ENCODE measurements at places on chromosomes 1 and 21. TPM values are rescaled to one million over a fixed set of nuclear protein-coding genes. Genes with fewer than 3 reads are reported as not detected.
A peak's percentile ranks its signal among the peaks of the same experiment; 100 is the strongest.

The ZYG11A gene
- total RNA-seq, result 0.77 TPM

The CFHR4 gene
- not detected for total RNA-seq

The CELA3B gene
- not detected for total RNA-seq

The AKR7A3 gene
- total RNA-seq, result 0.33 TPM

The GBP7 gene
- not detected for total RNA-seq

The SPRR2G gene
- total RNA-seq, result not detected

The CYYR1 gene
- 0.17 TPM for total RNA-seq

The PRR9 gene
- not detected for total RNA-seq

The LRRC38 gene
- not detected for total RNA-seq

The TRIM67 gene
- 0.17 TPM for total RNA-seq

The SH2D5 gene
- total RNA-seq, result 2.3 TPM

The GLRX2 gene
- 3.3 TPM for total RNA-seq

The DNAJB4 gene
- 46.5 TPM for total RNA-seq

The C1orf94 gene
- total RNA-seq, result under 0.01 TPM

The LUZP1 gene
- total RNA-seq, result 15.7 TPM

- DNase-seq, result peak; percentile 44
Measured at GRCh38 chr1:156652131-156652991, 10.4 kb downstream of the BCAN start.

DNA sequence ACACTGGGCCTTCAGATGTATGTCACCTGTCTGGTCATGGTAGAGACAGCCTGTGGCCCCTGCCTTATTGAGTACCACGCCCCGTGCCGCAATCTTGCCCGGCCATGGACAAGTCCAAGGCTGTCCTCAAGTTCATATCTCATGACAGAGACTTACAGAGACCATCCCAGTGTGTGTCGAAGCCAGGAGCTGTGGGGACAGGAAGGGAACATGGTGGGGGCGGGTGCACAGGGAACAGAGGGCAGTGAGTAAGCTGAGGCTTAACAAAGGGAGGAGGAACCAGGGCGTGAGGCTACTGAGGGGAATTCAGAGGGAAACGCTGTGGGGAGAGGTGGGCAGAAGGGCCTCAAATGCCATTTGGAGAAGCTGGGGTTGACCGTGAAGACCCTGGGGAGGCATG lies 75.8 kb downstream of the ALPL start:
- peak; percentile 8 for DNase-seq

GRCh38 chr1:110208916-110209645 lies 1.0 kb upstream of the KCNC4 start:
- DNase-seq, result no peak

GRCh38 chr1:183570451-183570850 lies 19.8 kb downstream of the NCF2 start:
- no peak for DNase-seq

GRCh38 chr1:157963713-157964112 lies 29.7 kb upstream of the KIRREL1 start:
- DNase-seq, result peak; percentile 40

DNA sequence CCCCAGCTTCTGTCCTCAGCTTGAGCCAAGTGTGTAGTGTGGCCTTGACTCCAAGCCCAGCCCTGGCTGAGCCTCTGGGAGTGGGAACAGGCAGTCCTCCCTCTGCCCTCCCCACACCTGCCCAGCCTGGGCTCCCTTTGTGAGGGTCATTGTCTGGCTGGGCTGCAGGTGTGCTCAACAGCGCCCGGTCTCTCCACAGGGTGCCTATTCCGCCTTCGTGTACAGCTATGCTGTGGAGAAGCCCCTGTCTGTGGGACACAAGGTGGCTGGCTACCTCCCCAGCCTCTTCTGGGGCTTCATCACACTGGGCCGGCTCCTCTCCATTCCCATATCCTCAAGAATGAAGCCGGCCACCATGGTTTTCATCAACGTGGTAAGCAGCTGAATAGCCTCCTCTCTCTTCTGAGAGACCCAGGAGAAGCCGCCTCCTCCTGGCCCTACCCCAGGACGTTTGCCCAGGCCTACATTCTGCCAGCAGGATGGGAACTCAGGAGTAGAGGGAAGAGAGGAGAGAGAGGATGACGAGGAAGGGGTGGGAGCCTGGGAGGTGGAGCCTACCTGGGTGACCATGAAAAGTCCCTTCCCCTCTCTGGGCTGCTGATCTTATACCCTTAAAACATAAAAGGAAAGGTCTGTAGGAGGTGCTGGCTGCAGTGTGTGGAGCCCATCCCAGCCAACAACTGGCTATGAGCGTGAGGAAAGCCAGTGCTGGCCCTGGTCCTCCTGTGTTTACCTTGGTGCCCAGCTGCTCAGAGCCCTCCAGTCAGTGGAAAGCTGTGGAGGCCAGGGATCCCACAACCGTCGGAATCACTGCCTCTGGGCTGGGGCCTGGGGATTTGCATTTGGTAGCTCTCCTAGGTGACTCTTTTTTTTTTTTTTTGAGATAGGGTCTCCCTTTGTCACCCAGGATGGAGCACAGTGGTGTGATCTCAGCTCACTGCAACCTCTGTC lies 45.7 kb downstream of the ELK4 start:
- DNase-seq, result no peak

- peak; percentile 64 for DNase-seq
Measured at GRCh38 chr1:32349211-32349708, 13.0 kb downstream of the FAM229A start.

DNA sequence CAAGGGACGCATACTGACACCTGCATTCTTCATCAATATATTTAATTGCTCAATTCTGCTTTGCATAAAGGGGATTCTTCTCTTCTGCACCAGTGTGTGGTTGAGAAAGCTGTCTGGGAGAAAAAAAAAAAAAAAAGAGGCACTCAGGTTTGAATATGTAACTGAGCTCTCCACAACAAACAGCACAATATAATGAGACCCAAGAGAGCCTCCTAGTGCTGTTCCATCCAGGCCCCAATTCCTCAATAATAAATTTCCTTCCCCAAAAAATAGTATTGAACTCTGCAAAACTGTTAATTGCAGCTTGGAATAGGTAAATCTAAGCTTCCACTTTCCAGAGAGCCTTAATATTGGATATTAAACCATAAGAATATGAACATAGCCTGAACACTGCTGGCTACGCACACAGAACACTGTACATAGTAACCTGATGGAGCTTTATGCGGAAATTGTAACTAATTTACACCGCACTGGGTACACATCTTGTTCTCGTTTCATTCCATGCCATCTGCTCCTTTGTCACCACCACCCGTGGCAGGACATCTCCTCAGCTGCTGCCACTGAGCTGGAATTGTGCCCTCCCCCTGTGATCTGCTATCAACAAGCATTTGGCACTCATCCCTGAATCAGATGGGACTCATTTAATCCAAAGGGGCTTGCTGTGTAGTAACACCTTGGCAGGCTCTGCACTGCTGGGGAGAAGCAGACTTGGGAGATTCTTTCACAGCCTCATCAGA lies 272.0 kb downstream of the HHIPL2 start:
- no peak for DNase-seq

DNA sequence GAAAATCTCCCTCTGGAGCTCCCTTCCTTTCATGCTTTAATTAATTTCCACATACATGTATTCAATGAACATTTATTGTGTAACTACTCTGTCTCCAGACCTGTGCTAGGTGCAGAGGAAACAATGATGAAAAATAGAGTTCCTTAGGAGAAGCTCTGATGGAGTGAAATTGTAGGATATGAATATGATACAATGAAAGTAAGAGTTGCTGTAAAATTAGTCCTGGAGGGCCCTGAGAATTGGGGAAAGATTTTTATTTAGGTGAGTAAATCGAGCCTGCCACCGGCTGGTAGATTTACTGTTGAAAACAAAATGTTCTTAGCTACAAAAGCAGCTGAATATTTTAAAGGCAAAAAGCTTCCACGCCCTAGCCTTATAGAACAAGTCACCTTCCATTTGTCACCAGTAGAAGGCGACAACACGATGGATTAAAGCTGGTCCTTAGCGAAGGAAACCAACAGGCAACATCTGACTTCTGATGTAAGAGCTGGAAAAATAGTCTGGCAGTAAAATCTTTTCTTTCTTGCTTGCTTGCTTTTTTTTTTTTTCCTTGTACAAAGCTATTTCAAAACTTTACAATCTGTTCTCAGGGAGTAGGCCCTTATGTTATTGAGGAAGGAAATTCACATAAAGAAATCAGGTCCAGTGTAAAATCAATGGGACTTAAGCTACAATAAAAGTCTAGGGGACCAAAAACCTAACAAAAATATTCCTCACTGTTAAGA lies 82.0 kb upstream of the ROR1 start:
- peak; percentile 85 for DNase-seq

DNA sequence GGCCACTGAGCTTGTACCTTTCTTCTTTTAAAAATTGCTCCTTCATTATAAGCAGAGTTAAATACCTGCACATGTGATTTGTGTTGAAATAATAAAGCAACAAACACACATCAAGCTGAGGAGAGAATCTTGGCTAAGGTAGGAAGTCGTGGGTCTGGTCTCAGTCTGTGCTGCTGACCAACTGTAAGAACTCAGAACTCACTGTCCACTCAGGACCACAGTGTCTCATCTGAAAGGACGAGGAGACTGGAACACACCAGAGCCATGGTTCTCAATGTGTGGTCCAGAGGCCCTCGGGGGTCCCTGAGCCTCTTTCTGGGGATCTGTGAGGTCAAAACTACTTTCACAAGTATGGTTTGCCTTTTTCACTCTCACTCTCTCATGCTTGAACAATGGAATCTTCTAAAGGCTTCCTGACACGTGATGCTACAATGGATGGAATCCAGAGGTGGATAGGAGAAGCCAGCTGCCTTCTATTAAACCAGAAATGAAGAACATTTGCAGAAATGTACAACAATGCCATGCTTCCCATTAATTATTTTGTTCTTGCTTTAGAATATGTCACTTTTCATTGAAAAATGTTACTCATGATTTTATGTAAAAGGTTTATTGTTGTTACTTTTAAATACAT lies 17.3 kb upstream of the ETS2 start:
- no peak for DNase-seq

GRCh38 chr1:12012560-12013316 lies 6.6 kb upstream of the MIIP start:
- no peak for DNase-seq

DNA sequence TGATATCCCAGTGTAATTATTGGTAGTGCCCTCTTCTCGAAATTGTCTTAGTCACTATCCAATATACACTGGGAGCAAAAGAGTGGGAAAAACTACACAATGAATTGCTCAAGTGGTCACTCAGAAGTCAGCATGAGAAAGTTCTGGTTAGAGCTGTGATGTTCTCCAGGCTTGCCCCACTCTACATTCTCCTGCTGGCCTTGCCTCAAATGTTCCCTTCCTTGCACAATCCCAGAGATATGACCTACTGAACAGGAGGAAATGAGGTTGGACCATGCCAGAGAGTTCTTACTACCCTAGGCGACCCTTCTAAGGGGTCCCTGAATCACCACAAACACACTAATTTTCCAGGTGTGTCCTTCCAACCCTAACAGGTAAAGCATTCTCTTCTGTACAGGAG lies 40.8 kb downstream of the GLUL start:
- no peak for DNase-seq

GRCh38 chr1:218823291-218823900 lies 350.3 kb upstream of the LYPLAL1 start:
- DNase-seq, result peak; percentile 85

DNA sequence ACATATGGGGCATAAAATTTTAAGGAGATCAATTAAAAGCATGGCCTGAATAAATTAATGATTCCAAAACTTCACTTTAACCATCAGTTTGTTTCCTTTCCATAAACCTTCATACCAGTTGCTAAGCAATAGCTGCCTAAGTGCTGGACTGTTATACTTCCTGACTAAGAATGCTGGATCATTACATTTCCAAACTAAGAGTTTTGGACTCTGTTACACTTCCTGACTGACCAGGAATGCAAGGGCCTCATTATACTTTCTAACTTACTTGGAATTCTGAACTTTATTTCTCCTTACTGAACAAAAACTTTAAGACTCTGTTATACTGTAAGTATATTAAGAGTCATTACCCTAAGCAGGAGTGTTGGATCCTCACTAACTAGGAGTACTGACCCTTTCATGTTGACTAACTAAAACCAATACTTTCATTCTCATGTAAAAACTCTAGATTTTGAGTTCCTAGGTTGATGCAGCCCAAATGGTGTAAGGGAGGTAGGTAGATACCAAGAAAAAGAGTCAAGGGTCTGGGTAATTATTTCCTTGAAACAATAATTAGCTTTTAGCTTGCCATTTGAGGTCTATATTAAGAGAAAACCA lies 118.2 kb downstream of the FAF1 start:
- peak; percentile 73 for DNase-seq

GRCh38 chr1:96416111-96416595 lies 305.4 kb upstream of the PTBP2 start:
- peak; percentile 100 for DNase-seq

GRCh38 chr1:201098992-201099677 lies 13.1 kb downstream of the CACNA1S start:
- DNase-seq, result no peak

DNA sequence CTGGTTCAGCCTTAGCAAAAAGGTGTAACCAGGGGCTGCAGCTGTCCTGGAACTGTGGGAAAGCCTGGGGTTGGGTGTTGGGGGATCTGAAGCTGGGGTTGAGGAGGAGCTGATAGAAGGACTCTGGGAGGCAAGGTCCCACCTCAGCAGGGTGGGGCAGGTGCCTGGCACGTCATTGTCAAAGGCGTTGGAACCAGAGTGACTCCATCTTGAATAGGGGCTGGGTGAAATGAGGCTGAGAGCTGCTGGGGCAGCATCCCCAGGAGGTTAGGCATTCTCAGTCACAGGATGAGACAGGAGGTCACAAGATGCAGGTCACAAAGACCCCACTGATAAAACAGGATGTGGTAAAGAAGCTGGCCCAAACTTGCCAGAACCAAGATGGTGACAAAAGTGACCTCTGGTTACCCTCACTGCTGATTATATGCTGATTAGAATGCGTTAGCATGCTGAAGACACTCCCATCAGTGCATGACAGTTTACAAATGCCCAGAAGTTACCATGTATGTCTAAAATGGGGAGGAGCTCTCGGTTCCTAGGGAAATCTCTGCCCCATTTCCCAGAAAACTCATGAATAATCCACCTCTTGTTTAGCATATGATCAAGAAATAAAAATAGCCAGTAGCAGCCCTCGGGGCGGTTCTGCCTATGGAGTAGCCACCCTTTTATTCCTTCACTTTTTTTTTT lies 85.4 kb downstream of the IER5 start:
- DNase-seq, result no peak

DNA sequence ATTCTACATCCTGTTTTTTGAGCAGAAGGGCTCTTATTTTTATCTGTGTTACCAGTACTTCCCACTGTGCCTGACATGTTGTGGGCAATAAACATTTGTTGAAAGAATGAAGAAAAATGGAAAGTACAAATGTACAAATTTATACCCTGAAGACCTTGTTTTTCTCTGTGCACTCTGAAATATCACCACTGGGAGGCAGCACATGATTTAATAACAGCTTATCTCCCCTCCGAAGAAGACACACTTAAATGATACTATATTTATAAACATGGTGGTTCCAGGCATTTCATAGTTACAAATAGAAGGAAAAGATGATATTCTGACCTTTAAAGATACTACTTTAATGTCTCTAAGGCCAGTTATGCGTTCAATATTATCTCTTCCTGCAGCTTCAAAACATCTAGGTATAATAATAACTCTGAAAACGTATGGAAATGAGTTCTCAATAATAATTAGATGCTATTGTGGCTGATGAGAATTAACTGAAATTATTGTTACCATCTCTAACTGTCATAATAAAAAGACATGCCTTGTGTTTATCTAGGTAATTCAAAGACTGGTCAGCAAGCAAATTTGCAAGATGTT lies 12.8 kb downstream of the DYNLT5 start:
- DNase-seq, result peak; percentile 42

- peak; percentile 95 for DNase-seq
Measured at GRCh38 chr1:245874942-245875580, 632.0 kb downstream of the SMYD3 start.

All from fibroblast of lung (primary cell).